A375 (cell line): ENCODE measurements at places on chromosomes 2 and 18. TPM values are rescaled to one million over a fixed set of nuclear protein-coding genes. Genes with fewer than 3 reads are reported as not detected.

Gene CERS6
- 4.0 and 4.3 TPM in 2 replicates for total RNA-seq

Gene RFTN2
- 0.88 and 2.3 TPM in 2 replicates for total RNA-seq

Gene SERPINB11
- total RNA-seq: not detected in 2 replicates

Gene TLX2
- 1.8 and 2.8 TPM in 2 replicates for total RNA-seq

Gene SH3BP4
- total RNA-seq: 18.9 and 20.3 TPM in 2 replicates

Gene NFATC1
- 2.7 and 5.0 TPM in 2 replicates for total RNA-seq

Gene RMC1
- 18.3 and 18.4 TPM in 2 replicates for total RNA-seq

Gene ALK
- 0.32 and 0.34 TPM in 2 replicates for total RNA-seq

Gene MAP2
- total RNA-seq: 2.9 and 3.5 TPM in 2 replicates

Gene ANKRD30B
- 0.23 and 1.4 TPM in 2 replicates for total RNA-seq

Gene ALPP
- 0.13 and 0.26 TPM in 2 replicates for total RNA-seq

Gene TGFA
- total RNA-seq: 193 and 202 TPM in 2 replicates

Gene PROC
- total RNA-seq: not detected in 2 replicates

Gene SIX3
- total RNA-seq: not detected in 2 replicates

Gene TTN
- total RNA-seq: 0.38 and 1.5 TPM in 2 replicates

Gene SKA1
- total RNA-seq: 21.3 and 25.2 TPM in 2 replicates

Gene G6PC2
- not detected in 2 replicates for total RNA-seq

Gene NEMP2
- 5.2 and 9.1 TPM in 2 replicates for total RNA-seq

Gene GCG
- total RNA-seq: not detected in 2 replicates

Gene OSBPL6
- 5.7 and 7.0 TPM in 2 replicates for total RNA-seq

Gene ITGAV
- 21.6 and 28.5 TPM in 2 replicates for total RNA-seq

Gene CGREF1
- total RNA-seq: 19.0 and 23.2 TPM in 2 replicates

Gene SMC6
- 29.8 and 30.7 TPM in 2 replicates for total RNA-seq

Gene POLE4
- total RNA-seq: 52.5 and 53.6 TPM in 2 replicates

Gene HAAO
- total RNA-seq: not detected in 2 replicates

Gene UGT1A6
- total RNA-seq: not detected in 2 replicates

Gene ARID5A
- 5.3 and 8.4 TPM in 2 replicates for total RNA-seq

Gene FAM210A
- 20.3 and 30.1 TPM in 2 replicates for total RNA-seq

Gene AMER3
- total RNA-seq: not detected in 2 replicates

Gene UXS1
- 25.8 and 29.2 TPM in 2 replicates for total RNA-seq

Gene IL36A
- not detected in 2 replicates for total RNA-seq

Gene TMEFF2
- 0.08 and 0.40 TPM in 2 replicates for total RNA-seq

Gene LIMS4
- total RNA-seq: 0.19 and 0.90 TPM in 2 replicates

Gene PSME4
- total RNA-seq: 46.4 and 47.2 TPM in 2 replicates

Gene UGT1A4
- total RNA-seq: not detected in 2 replicates

Gene PSMD1
- total RNA-seq: 56.2 and 62.8 TPM in 2 replicates

Gene VIT
- total RNA-seq: 0.50 and 0.98 TPM in 2 replicates

Gene MC5R
- total RNA-seq: 0.15 and 0.32 TPM in 2 replicates

Gene ICA1L
- 5.9 and 8.3 TPM in 2 replicates for total RNA-seq

Gene PAX8
- 1.5 and 1.6 TPM in 2 replicates for total RNA-seq

Gene ZNF532
- total RNA-seq: 26.9 and 29.3 TPM in 2 replicates

Gene MAL
- total RNA-seq: not detected in 2 replicates

Gene SOWAHC
- 7.9 and 12.4 TPM in 2 replicates for total RNA-seq

Gene DPY30
- total RNA-seq: 44.8 and 70.0 TPM in 2 replicates
